ENCODE measurements at places on chromosomes 7 and 10. TPM values are rescaled to one million over a fixed set of nuclear protein-coding genes. Genes with fewer than 3 reads are reported as not detected.

- H3K4me3 ChIP-seq: no peak overlapping the region
- H3K4me1 ChIP-seq: peaks cover 5% of the 10 kb centered on the region
Measured at GRCh38 chr7:36490419-36490830, 100.8 kb downstream of the ANLN start.

DNA sequence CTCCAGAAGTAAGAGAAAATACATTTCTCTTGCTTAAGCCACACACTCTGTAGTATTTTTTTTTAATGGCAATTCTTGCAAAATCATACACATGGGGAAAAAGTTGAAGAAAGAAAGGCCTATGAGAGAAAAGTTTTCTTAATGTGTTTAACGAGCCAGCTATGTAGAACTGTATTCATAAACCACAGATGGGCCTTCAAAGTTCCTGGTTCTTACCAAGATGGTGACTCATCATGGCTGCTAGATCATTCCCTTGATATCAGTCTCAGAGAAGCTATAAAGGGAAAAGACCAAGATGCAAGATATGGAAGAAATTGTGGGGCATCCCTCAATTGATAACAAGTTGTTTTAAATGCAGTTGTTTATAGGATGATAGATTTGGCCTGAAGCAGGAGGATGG is 992.7 kb upstream of the MBL2 start:
- H3K4me3 ChIP-seq: no peak overlapping the region
- no peaks in the 10 kb centered on the region for H3K4me1 ChIP-seq
- H3K27me3 ChIP-seq: no peaks in the 10 kb centered on the region
- H3K27ac ChIP-seq: no peak overlapping the region
- H3K36me3 ChIP-seq: no peaks in the 10 kb centered on the region

GRCh38 chr7:137656850-137657232 is 189.9 kb downstream of the DGKI start:
- no peak overlapping the region for H3K27ac ChIP-seq
- DNase-seq: no peak

- no peak overlapping the region for H3K27ac ChIP-seq
- H3K4me1 ChIP-seq: peaks cover 2% of the 10 kb centered on the region
- DNase-seq: no peak
- no peaks in the 10 kb centered on the region for H3K36me3 ChIP-seq
- H3K4me3 ChIP-seq: no peak overlapping the region
Measured at GRCh38 chr7:66105263-66105748, 9.3 kb upstream of the CRCP start.

DNA sequence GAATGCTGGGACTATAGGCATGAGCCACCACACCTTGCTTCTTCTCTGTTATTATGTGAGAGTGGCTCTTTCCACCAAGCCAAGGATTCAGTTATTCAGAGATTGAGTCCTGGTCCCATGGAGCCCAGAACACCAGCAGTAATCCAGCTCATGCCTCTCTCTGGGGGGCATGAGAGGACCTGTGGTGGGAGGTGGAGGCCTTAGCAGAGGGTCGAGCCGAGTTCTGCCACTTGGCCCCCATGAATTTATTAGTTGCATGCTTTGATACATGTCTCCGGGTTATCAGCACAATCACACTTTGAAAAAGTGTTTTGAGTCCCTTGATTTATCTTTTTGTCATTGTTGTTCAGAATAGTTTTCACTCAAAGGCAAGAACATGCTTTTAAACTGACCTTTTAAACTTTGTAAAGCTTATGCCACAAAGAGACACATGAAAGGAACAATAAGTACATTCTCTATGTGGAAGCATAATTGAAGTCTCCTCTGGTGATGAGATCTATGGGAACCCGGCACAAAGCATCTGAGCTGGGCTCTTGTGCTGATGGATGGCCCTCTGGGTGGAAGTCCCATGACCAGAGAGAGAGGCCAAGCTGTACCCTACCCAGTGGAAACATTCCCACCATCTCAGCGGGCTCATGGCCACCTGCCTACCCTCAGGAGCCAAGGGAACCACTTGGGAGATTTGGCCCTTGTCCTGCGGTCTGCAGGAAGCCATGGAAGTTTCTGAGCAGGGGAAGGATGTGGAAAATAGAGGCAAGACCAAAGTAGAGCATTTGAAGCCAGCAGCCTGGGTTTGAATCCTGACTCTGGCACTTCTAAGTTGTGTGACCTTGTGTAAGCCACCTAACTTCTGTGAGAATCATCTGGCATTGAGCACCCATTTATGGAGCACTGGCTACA is 53.9 kb downstream of the MINDY4 start:
- no peak for DNase-seq
- peaks cover 15% of the 10 kb centered on the region for H3K4me1 ChIP-seq
- H3K36me3 ChIP-seq: no peaks in the 10 kb centered on the region
- H3K27me3 ChIP-seq: peaks cover 3% of the 10 kb centered on the region

GRCh38 chr7:77954773-77955555 is 156.4 kb downstream of the PHTF2 start:
- no peak overlapping the region for H3K27ac ChIP-seq
- H3K27me3 ChIP-seq: no peaks in the 10 kb centered on the region
- H3K36me3 ChIP-seq: no peaks in the 10 kb centered on the region
- DNase-seq: no peak
- H3K4me3 ChIP-seq: no peak overlapping the region
- H3K4me1 ChIP-seq: peaks cover 2% of the 10 kb centered on the region

- peak overlapping the region; percentile 98 for H3K27ac ChIP-seq
- peaks cover 51% of the 10 kb centered on the region for H3K4me1 ChIP-seq
- H3K4me3 ChIP-seq: peak overlapping the region; percentile 99
- DNase-seq: no peak
- H3K27me3 ChIP-seq: no peaks in the 10 kb centered on the region
- no peaks in the 10 kb centered on the region for H3K36me3 ChIP-seq
Measured at GRCh38 chr10:72353965-72354355, 759 bp downstream of the DNAJB12 start.

DNA sequence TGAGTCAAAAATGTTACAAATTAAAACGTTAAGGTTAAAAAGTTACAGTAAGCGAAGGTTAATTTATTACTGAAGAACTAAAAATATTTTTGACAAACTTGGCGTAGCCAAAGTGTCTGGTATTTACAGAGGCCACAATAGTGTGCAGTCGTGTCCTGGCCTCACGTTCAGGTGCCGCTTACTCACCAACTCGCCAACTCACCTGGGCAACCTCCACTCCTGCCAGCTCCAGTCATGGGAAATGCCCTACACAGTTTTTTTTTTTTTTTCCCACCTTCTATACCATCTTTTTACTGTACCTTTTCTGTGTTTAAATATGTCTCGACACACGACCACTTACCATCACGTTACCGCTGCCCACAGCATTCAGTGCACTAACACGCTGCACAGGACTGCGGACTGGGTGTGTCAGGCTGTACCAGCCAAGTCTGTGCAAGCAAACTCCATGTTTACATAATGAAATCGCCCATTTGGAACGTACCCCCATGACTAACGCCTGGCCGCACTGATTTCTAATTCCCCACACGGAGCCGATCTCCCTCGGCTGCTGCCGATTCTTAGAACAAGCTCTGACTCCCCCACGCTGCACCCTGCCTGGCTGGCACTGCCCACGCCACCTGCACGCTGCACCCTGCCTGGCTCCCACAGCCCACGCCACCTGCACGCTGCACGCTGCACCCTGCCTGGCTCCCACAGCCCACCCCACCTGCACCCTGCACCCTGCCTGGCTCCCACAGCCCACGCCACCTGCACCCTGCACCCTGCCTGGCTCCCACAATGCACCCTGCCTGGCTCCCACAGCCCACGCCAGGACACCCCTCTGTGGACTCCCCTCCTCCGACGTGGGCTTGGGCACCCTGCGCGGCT is 203.1 kb downstream of the ZMYND11 start:
- no peaks in the 10 kb centered on the region for H3K27me3 ChIP-seq
- no peak for DNase-seq
- H3K27ac ChIP-seq: peak overlapping the region; percentile 83
- H3K4me3 ChIP-seq: peak overlapping the region; percentile 46
- peaks cover 20% of the 10 kb centered on the region for H3K4me1 ChIP-seq
- no peaks in the 10 kb centered on the region for H3K36me3 ChIP-seq

OPN1SW gene
- total RNA-seq: not detected

LEP gene
- total RNA-seq: not detected

ELAPOR2 gene
- 8.1 TPM for total RNA-seq

PTF1A gene
- total RNA-seq: not detected

All from naive thymus-derived CD8-positive, alpha-beta T cell (primary cell).